ENCODE measurements at places on chromosomes 1 and 21. TPM values are rescaled to one million over a fixed set of nuclear protein-coding genes. Genes with fewer than 3 reads are reported as not detected.

TMPRSS3 gene
- 1.3 TPM for total RNA-seq

TRIM63 gene
- total RNA-seq = 4.1 TPM

PADI2 gene
- total RNA-seq = 5.6 TPM

GPR161 gene
- total RNA-seq = 32.6 TPM

CNR2 gene
- not detected for total RNA-seq

RGS4 gene
- total RNA-seq = 27.5 TPM

UTS2 gene
- not detected for total RNA-seq

S100A12 gene
- not detected for total RNA-seq

MCL1 gene
- 187 TPM for total RNA-seq

TP73 gene
- total RNA-seq = 1.6 TPM

AKIRIN1 gene
- total RNA-seq = 67.4 TPM

VANGL2 gene
- total RNA-seq = 19.8 TPM

PYHIN1 gene
- total RNA-seq = 2.9 TPM

AVPR1B gene
- 0.87 TPM for total RNA-seq

BCAS2 gene
- total RNA-seq = 42.2 TPM

AUNIP gene
- total RNA-seq = 7.2 TPM

CYYR1 gene
- total RNA-seq = 5.2 TPM

- DNase-seq = no peak
Measured at GRCh38 chr1:81702903-81703302, 97.8 kb upstream of the ADGRL2 start.

GRCh38 chr1:234877761-234878160 lies 250.9 kb downstream of the TOMM20 start:
- no peak for DNase-seq

GRCh38 chr1:31390071-31390470 lies 17.2 kb upstream of the FABP3 start:
- no peak for DNase-seq

DNA sequence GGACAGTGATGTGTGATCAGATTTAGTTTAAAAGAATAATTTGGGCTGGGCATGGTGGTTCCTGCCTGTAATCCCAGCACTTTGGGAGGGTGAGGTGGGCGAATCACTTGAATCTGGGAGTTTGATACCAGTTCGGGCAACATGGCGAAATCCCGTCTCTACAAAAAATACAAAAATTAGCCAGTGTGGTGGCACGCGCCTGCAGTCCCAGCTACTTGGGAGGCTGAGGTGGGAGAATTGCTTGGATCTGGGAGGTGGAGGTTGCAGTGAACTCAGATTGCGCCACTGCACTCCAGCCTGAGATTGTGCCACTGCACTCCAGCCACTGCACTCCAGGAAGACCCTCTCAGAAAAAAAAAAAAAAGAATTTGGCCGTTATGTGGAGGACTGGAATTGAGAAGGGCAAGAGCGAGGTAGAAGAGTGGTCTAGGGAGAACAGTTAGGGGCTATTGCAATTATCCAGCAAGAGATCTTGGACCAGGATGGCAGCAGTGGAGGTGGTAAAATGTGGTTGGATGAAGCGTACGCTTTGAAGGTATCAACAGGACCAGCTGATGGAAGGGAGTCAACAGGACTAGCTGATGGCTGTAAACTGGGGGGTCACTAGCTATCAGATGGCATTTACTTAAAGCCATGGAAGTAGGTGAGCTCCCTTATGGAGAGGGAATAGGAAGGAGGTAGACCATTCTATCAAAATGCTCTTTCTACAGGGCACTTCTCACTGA lies 9.6 kb downstream of the BTBD19 start:
- DNase-seq = no peak

GRCh38 chr1:65393347-65393746 lies 27.1 kb upstream of the LEPR start:
- no peak for DNase-seq

DNA sequence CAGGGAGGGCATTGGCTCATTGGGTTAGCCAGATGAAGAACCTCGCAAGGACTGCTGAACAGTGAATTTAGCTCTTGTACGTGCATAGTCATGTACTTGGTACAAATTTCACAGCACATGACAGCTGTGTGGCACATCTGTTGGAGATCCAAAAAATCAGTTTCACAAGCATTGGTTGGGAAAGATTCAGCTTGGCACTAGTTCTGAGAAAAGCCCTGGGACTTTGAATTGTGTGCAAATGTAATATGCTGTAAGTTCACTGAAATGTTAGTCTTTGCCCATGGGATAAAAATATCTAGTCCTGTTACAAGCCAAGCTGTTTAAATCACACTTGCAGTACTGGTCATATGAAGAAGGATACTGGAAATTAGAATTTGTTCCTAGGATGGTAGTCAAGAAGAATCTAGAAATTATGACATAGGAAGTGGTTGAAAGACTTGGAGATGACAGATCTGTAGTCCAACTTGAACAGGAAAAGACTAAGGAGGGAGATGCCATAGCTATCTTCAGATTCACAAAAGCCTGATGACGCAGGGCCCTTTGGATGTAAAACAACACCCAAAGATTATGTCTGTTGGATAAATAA lies 19.2 kb downstream of the LAMC2 start:
- no peak for DNase-seq

DNA sequence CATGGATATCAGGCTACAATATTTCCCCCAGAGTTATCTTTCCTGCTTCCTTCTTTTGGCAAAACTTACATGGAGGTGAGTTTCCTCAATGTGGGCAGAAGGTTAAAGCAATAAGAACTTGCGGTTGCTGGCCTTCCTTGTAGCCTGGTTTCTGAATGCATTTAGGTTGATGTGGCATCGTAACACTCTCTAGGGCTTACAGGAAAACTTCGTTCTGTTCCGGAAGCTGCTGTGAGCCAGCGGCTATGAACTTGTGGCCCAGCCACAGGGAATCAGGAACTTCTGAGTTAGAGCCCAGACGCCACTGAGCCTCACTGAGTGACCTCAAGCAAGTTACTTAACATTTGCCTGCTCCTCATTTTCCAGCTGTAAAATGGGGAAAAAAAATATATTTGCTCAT lies 623.4 kb upstream of the ADAMTS5 start:
- DNase-seq = no peak

DNA sequence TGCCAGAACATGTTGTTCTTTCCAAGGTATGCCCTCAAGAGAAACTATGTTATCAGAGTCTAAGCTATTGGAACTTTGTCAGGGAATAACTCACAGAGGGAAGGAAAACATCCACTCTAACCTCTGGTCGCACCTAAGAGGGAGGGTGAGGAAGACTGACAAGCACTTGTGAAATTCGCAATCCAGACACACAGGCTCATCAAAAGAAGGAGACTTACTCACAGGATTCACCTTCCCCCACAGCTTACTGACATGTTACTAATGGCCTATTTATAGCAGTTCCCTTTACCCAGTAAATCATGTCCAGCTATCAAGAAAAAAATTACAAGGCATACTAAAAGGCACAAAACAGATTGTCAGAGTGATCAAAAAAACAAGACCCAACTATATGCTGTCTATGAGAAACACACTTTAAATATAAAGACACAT lies 36.9 kb downstream of the WDR64 start:
- DNase-seq = no peak

- DNase-seq = peak; percentile 84
Measured at GRCh38 chr21:36141513-36141925, 6.6 kb downstream of the CBR3 start.

- no peak for DNase-seq
Measured at GRCh38 chr1:55448261-55448660, 233.1 kb upstream of the USP24 start.

DNA sequence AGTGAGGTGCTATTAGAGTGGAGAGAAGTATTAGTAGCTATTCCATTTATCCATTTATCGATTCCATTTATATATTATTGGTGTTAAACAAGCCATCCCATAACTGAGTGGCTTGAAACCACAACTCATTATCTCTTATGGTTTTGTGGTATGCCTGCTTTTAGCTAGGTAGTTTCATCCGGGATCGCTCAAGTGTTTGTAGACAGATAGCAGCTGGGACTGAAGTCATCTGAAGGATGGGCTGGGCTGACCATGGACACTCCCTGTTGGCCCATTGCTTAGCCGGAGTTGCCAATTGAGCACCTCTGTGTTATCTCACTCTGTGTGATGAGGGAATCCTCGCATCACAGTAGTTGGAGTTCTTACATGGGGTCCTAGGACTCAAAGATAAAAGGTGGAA lies 622.5 kb downstream of the PLA2G4A start:
- no peak for DNase-seq

GRCh38 chr1:231923491-231924041 lies 297.0 kb downstream of the DISC1 start:
- no peak for DNase-seq

GRCh38 chr21:36791180-36791579 lies 92.3 kb downstream of the SIM2 start:
- DNase-seq = no peak

GRCh38 chr1:86229405-86229975 lies 72.9 kb upstream of the COL24A1 start:
- DNase-seq = no peak

DNA sequence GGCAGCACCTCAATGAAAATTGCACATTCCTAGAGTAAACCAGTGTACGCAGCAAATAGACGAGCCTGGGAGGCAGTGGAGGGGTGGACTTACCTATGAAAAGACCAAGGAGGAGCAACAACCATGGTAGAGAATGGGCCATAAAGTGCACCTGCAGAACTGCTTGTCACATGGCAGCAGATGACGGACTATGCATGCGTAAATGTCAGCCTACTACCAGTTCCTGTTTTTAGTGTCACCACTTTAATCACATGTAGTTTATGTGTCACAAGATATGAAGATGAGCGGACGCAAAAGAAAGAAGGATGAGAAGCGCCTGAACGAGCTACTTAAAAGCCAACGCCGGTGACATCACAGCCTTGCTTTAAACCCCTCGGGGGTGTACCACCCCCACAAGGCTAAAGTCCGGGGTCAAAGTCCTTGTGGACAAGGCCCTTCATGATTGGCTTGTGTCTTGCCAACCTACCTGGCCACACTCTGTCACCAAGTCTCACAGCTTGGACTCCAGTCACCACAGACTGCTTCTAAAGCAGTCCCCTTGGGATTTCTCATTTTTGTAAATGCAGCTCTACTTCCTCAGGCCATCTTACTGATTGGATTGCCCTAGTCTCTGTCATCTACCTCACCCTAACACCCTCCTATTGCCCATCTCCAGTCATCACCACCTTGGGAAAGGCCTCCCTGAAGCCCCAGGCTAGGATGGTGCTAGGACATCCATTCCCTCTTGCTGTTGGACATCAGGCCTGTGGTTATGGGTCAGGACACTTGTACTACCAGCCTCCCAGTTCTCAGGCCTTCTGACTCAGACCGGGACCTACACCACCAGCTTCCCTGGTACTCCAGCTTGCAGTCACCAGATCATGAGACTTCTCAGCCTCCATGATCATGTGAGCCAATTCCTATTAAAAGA lies 6.0 kb upstream of the LY9 start:
- DNase-seq = no peak

GRCh38 chr1:198713081-198713480 lies 74.2 kb downstream of the PTPRC start:
- no peak for DNase-seq

DNA sequence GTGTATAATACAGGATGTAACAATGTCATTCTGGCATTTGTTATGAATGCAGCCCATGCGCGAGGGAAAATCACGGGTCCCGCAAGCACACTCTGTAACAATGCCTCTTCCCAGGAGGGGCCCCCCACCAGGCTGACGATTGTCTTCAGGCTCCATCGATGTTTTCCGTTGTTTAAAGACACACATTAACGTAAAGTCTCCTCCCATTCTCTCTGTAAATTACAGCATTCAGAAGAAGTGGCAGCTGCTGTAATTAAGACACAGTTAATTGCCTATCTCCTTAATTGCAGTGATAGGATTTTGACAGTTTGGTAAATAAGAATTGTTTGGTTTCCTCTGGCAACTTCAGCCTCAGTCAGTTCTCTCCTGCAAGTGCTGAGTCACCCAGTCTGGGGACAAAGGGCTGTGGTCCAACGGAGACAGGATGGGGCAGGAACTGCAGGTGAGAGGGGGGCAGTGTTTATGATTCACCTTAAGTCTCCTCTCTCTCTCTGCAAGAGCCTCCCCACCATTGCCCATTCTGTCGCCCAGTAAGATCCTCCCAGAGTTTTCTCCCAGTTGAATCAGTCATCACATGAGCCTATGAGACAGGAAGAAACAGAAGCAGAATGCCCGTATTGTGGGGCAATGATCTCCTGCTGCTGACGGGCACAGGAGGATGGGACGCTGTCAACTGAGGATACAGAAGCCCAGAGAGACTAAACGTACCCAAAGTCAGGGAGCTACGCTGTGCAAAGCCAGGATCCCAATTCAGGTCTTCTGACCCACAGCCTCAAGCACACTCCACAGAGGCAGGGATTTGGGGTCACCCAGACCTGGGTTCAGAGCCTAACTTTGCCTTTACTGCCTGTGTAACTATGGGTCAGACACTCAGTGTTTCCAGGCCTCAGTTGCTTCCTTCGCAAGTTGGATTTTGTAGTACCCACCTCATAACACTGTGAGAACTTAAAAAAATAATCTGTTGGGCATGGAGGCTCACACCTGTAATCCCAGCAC lies 110.0 kb downstream of the ADSS2 start:
- no peak for DNase-seq

GRCh38 chr1:206507284-206508129 lies at the start of gene RASSF5:
TSS of gene RASSF5 (plus strand) at chr1:206507531. CDS start at chr1:206507603, 72 bp downstream.
- DNase-seq = no peak

GRCh38 chr21:32206631-32207405 lies 72.0 kb downstream of the MIS18A start:
- DNase-seq = peak; percentile 32

GRCh38 chr1:93749487-93749886 lies 67.8 kb upstream of the BCAR3 start:
- no peak for DNase-seq

DNA sequence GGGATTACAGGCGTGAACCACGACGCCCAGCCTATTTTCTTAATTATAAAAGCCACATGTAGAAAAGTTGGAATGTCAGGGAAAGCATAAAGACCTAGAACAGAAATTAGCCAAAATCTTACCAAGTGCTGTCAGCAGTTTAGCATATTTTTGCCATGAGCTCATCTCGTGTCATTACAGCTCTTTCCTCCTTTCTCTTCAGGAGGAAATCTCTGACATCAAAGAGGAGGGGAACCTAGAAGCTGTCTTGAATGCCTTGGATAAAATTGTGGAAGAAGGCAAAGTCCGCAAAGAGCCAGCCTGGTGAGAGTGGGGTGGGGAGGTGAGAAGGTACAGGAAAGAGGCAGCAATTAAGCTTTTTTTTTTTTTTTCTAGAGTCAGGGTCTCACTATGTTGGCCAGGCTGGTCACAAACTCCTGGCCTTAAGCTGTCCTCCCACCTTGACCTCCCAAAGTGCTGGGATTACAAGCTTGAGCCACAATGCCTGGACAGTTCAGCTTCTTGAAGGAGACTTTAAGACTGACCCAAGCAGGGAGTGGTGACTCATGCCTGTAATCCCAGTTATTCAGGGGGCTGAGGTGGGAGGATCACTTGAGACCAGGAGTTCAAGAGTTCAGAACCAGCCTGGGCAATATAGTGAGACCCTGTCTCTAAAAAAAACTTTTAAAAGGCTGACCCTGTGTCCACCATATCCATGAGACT lies 8.4 kb upstream of the BGLAP start:
- DNase-seq = no peak

DNA sequence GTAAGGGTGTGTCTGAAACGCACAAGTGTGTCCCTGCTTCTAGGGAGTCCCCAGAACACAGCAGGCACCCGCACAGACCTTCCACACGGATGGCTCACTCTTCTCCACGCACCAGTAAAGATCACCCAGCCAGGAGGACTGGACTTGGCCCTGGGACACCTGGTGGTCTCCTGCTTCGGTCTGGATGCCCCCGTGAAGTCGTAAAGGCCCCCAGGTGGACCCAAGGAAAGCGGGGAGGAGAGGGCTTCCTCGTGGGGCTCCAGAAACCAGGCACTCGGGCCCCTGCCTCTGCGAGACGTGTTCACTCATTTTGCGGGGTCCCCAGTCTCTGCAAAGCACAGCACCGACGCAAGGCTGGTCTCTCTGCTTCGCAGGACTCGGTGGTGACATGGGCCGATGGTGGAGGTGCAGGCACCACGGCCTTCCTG lies 20.2 kb upstream of the COL6A2 start:
- peak; percentile 61 for DNase-seq

Data from type B pancreatic cell (in vitro differentiated cells).